Inflammatory macrophage (primary cell): ENCODE measurements at places on chromosomes 12 and 14.
A peak's percentile ranks its signal among the peaks of the same experiment; 100 is the strongest.

- peak; percentile 77 for DNase-seq
Observed at GRCh38 chr14:64417055-64417770, 29.1 kb downstream of the MTHFD1 start.

DNA sequence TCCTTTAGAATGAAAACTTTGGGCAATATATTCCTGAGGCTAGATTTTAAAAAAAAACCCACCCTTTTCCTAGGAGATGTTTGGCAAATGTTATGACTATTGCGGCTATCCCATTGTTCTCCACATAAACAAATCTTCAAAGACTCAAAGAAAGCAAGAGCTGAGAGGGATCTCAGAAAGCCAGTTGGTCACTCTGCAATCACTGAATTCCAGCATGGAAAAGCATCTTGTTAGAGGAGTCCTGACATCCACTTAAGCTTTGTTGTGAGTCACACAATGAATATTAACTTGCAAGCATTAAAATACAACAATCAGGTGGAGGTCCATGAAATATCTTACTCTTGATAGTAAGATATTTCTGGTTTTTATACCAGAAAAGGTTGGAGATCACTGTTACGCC, 11.0 kb upstream of the PTPRB start:
- DNase-seq, result no peak

DNA sequence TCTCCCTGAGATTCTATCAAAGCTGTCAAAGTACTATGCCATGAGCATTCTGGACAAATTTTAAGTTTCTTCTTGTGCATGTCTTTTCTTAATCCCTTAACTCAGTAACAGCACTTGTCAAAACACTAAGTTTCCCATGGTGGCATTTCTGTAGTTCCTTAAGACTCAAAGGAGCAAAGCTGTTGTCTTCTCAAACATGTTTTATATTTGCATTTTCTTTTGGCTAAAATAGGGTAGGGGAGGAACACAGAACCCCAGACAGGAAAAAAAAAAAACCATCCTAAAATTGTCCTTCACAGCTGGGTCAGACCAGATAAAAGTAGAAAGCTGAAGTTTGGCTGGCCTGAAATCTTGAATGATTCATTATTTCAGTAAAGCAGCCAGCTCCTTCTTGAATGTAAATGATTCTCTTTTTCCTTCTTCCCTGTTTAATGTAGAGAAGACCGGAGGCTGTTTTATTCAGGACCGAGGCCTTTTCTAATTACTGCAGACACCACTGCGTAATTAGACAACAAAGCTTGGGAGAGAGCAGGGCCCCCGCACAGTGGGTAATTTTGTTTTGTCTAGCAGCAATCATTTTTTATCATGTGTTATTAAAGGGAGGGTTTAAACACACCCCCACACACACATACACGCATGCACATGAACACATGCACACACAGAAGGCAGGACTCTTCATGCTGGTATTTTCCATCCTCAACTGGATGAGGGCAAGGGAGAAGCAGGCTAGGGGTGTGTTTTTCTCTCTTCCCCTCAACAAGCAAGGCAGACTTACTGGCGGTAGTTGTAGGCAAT, 51.0 kb downstream of the PAH start:
- no peak for DNase-seq

DNA sequence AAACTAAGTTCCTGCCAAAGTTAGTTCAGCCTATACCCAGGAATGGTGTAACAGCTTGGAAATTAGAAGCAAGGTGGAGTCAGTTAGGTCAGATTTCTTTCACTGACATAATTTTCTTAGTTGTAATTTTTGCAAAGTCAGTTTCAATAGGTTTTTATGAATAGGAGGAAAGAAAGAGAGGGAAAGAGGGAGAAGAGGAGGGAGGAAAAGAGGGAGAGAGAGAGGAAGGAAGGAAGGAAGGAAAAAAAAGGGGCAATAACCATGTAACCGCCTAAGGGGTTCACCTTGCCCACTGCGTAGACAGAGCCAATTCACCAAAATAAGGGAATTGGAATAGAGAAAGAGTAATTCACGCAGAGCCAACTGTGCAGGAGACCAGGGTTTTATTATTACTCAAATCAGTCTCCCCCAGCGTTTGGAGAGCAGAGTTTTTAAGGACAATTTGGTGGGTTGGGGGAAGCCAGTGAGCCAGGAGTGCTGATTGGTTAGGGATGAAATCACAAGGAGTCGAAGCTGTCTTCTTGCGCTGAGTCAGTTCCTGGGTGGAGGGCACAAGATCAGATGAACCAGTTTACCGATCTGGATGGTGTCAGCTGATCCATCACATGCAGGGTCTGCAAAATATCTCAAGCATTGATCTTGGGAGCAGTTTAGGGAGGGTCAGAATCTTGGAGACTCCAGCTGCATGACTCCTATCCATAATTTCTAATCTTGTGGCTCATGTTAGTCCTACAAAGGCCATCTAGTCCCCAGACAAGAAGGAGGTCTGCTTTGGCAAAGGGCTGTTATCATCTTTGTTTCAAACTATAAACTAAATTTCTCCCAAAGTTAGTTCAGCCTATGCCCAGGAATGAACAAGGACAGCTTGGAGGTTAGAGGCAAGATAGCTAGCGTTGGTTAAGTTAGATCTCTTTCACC, 126.0 kb upstream of the AMIGO2 start:
- DNase-seq, result no peak

DNA sequence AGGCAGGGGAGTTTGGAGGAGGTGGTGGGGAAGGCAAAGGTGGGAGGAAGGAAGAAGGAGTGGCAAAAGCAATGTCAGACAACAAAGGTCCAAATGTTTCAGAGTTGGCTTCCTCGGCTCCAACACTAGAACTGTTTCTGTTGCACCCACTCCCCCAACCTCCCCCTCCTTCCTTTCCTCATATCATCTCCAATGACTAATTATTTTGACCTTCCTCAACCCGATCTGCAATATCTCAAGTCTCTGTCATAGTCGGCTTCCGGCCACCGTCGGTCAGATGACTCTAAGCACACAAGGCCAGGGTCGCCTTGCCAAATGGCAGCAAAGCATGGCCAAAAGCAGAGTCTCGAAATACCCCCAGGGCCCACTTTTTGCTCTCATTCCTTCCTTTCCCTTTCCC, 637.0 kb upstream of the TBX3 start:
- DNase-seq, result no peak

- DNase-seq, result peak; percentile 85
Observed at GRCh38 chr12:8455727-8456360, at the start of gene CLEC6A. Gene CLEC6A, plus strand, starts transcription at chr12:8455962. Its CDS starts 150 bp downstream, at chr12:8456112.

GRCh38 chr12:57092876-57093414, 4.0 kb downstream of the NAB2 start:
- DNase-seq, result no peak
